ENCODE measurements at places on chromosomes 1 and 21. TPM values are rescaled to one million over a fixed set of nuclear protein-coding genes. Genes with fewer than 3 reads are reported as not detected.

GRCh38 chr1:92026806-92027205 lies 3.0 kb upstream of the EPHX4 start:
- no peak for DNase-seq

DNA sequence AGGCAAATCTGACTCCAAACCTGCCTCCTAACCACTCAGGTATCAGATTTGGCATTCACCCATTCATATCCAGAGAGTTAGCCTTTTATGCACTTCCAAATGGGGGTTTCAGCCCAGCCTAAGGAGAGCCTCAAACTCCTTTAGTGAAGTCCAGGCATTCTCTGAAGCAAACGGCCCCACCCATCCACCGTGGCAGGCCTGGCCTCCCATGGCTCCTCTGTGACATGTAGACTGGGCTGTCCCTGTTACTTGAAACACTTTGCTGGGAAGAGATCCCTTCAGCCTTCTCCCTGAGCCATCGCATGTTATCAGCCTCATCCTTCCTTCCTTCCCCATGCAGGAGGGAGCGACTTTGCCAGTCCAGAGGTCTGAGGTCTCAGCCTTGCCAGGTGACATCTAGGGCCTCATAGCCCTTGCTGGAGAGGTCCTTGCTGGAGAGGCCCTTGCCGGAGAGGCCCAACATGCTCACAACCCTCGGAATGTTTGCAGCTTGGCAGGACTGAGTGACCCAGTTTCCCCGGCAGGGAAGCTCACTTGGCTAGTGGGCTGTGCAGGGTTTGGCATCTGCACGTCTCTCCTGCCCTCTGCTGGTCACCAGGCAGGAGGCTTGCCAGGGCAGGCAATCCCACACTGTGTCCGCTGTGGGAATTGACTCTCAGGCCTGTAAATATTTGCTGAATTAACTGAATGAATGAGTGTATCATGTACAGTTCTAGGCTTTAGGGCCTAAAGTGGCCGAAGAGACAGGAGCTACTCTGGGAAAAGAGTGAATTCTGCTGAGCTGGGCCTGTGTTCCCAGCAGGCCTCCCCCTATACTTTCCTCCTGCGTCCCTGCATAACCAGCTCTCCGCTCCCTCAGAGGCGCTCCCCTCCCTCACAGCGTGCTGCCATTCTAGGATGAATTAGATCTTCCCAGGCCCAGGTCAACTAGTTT lies 26.7 kb upstream of the RBM15 start:
- DNase-seq, result peak; percentile 76

- DNase-seq, result no peak
Observed at GRCh38 chr1:104636581-104636980, 886.9 kb downstream of the AMY1C start.

- no peak for DNase-seq
Observed at GRCh38 chr1:41927118-41927517, 8.4 kb upstream of the HIVEP3 start.

GRCh38 chr1:32984455-32985171 lies 20.0 kb upstream of the RNF19B start:
- peak; percentile 55 for DNase-seq

DNA sequence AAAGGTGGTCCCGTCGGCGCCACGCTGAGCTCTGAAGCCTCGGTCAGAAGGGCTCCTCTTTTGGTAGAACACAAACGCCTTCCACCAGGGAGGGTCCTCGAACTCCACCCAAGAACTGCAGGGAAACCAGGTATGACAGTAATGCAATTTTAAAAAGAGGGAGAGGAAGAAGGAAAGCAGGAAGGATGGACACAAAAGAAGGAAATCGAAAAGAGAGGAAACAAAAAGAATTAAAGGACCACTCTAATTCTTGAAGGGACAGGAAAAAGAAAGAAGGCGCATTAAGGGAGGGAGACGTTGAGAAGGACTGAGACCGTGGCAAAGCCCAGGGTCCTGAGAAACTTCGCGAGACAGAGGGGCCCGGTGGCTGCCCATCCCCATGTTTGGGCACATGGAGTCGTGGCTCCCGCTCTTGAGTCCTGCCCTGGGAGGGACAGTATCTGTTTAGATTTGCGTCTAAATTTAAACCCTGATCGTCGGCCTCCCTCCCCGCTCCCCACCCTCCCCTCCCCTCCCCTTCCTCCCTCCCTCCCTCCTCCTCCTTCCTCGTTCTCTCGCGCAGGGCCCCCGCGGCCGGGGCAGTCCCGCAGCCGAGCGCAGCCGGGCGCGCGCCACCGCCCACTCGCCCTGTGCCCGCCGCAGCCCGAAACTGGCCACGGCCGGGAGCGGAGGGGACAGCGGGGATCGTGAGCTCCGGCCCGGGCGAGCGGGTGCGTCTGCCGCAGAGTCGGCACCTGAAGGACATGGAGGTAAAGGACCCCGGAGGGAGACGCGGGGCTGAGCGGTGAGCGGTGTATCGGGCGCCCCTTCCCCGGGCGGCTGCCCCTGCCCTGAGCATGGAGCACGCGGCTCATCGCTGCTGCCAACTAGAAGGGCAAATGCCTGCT lies at the start of gene RCSD1:
RCSD1 (plus strand) TSS at position 552 of the 887 bp plus-strand sequence; CDS start at position 744, 192 bp downstream.
- peak; percentile 68 for DNase-seq

GRCh38 chr1:16189921-16190621 lies 22.4 kb downstream of the ARHGEF19 start:
- no peak for DNase-seq

DNA sequence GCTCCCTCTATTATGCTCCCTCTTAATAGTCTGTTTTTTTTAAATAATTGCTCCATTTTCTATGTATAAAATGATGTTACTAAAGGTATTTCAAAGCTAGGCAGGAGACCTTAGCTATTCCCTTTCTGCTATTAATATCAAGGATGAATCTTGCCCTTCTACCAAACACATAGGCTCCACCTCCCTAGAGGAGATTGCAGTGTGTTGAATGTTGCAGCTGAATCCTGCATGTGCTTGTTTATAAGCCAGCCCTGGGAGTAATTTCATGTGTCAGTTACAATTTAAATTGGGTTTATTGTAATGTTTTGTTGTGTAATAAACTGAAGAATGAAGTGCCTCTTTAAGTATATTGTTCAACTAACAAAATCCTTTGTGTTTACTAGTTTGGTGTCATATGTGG lies 66.0 kb downstream of the TMEM200B start:
- no peak for DNase-seq

- no peak for DNase-seq
Observed at GRCh38 chr1:15799004-15799867, 8.2 kb downstream of the UQCRHL start.

GRCh38 chr1:7845761-7846160 lies 7.1 kb downstream of the UTS2 start:
- no peak for DNase-seq

GRCh38 chr1:41612953-41613352 lies 128.5 kb upstream of the EDN2 start:
- DNase-seq, result no peak

DNA sequence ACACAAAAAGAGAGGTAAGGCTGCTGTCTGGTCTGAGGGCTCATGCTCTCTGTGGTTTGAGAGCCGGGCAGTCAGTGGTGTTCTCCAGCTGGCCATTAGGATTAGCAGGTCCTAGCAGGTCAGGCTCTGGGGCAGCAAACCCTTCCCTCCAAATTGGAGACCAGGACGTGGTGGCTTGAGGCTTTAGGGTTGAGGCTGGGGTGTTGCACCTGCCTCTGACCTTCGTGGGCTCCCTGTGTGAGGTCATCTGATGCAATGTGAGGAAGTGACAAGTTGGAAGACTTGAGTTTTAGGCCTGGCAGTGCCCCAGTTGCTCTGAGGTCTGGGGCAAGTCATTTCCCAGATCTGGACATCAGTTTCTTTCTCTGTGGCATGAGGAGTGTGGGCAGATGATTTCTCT lies 24.4 kb downstream of the SZRD1 start:
- peak; percentile 32 for DNase-seq

DNA sequence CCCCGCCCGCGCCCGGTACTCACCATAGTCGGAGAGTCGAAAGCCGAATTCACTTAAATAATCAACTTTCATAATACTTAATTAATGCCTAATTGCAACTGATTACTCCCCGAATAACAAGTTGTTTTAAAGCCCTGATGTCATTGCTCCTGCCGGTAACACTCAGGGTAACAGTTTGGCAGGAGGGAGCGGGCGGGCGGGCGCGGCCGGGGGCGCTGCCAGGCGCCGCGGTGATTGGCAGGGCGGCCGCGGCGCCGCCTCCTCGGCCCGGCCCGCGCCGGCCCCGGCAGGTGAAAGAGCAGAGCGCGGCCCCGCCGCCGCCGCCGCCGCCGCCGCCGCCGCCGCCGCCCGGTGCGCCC lies 102.2 kb downstream of the CASZ1 start:
- DNase-seq, result peak; percentile 63

GRCh38 chr1:235533476-235534168 lies 29.4 kb upstream of the B3GALNT2 start:
- no peak for DNase-seq

GRCh38 chr1:91765293-91765692 lies 120.7 kb downstream of the TGFBR3 start:
- DNase-seq, result no peak

GRCh38 chr1:236865818-236866155 lies 70.7 kb downstream of the MTR start:
- no peak for DNase-seq

DNA sequence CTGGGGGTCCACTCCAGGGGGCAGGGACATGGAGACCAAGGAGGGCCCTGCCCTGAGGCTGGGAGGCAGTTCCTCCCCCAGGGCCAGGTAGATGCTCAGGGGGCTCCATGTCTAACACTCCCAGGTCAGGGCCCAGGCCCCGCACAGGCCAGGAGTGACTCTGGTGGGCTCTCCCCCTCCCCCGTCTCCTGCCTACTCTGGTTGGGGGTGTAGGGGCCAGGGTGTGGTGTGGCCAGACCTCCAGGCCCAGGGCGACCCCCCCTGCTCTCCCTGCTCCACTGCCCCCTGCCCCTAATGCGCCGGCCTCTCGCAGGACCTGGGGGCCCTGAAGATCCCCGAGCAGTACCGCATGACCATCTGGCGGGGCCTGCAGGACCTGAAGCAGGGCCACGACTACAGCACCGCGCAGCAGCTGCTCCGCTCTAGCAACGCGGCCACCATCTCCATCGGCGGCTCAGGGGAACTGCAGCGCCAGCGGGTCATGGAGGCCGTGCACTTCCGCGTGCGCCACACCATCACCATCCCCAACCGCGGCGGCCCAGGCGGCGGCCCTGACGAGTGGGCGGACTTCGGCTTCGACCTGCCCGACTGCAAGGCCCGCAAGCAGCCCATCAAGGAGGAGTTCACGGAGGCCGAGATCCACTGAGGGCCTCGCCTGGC lies 19.7 kb upstream of the CCDC27 start:
- DNase-seq, result no peak

GRCh38 chr21:46613391-46613790 lies 8.5 kb upstream of the S100B start:
- no peak for DNase-seq

GRCh38 chr1:219414250-219414649 lies 198.7 kb downstream of the ZC3H11B start:
- DNase-seq, result no peak

- DNase-seq, result no peak
Observed at GRCh38 chr1:74317663-74318062, 82.5 kb downstream of the TNNI3K start.

- no peak for DNase-seq
Observed at GRCh38 chr1:65279070-65279779, 30.1 kb upstream of the DNAJC6 start.

DNA sequence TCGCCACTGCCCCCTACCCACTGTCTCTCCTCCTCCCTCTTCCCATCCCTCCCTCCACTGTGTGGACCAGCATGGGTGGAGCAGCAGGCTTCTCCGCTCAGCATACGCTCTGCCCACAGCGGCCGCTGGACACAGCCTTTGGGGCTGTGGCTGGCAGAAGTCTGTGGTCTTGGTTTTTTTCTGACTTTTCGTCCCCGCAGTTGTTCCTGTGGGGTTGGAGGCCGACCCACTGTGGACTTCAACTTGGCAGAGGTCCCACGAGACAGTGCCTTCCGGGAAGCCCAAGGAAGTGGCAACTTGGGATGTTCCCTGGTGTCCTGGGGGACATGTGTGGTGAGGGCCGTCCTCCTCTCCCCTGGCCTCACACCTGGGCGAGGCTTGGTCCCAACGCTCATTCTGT lies 162.5 kb upstream of the C1orf174 start:
- no peak for DNase-seq

The FALEC gene
- total RNA-seq, result not detected

The DENND2C gene
- total RNA-seq, result 0.34 TPM

The LCE1B gene
- total RNA-seq, result not detected

The GPR37L1 gene
- total RNA-seq, result not detected

The LCE1A gene
- not detected for total RNA-seq

The PTGS2 gene
- not detected for total RNA-seq

The SLFNL1 gene
- total RNA-seq, result 0.29 TPM

The RIPK4 gene
- not detected for total RNA-seq

The PTPRC gene
- 604 TPM for total RNA-seq

The NAV1 gene
- total RNA-seq, result 1.1 TPM

The TMEM240 gene
- 1.1 TPM for total RNA-seq
